ENCODE measurements at places on chromosomes 13 and 19.

DNA sequence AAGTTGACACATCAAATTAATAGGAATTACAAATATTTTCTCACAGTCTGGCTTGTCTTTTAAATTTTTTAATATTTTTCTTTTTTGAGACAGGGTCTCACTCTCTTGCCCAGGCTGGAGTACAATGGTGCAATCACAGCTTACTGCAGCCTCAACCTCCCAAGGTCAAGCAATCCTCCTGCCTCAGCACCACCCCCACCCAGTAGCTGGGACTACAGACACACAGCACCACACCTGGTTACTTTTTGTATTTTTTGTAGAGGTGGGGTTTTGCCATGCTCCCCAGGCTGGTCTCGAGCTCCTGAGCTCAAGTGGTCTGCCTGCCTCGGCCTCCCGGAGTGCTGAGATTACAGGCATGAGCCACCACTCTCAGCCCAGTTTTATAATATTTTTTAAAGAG, 72.0 kb downstream of the SPATA13 start:
- DNase-seq, result no peak

DNA sequence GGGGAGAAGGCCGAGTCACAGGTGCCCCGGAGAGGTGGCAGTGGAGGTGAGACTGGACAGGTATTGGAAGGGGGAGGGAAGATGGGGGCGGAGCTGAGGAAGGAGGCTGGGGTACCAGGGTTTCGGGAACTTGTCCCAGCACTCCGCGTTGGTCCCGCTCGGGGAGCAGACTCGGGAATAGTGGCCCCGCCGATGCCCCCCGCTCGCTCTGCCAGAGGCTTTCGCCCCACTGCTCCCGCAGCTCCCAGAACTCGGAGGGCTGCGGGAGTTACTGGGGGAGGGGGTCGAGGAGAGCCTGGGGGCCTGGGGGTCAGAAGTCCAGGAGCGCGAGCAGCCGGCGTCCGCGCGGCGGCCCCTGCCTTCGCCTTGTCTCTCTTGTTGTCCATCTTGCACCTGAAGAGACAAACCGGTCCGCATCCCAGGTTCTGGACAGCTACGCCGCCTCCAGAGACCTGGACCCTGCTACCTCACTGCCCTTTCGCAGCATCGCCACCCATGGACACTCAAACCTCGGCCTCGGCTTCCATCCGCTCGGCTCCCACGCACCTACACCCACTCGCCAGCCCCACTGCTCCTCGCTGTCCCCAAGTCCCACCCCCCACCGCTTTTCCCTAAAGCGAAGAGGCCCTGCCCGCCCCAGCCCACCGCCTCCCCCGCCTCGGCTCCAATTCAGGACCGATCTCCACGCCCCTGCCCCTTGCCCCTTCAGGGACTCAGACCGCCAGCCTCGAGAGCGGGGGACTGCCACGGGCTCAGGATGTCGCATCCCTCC, 700 bp downstream of the PRR36 start:
- no peak for DNase-seq

- DNase-seq, result no peak
These were observed 16.6 kb downstream of the GPR12 start for GRCh38 chr13:26743971-26744370.

DNA sequence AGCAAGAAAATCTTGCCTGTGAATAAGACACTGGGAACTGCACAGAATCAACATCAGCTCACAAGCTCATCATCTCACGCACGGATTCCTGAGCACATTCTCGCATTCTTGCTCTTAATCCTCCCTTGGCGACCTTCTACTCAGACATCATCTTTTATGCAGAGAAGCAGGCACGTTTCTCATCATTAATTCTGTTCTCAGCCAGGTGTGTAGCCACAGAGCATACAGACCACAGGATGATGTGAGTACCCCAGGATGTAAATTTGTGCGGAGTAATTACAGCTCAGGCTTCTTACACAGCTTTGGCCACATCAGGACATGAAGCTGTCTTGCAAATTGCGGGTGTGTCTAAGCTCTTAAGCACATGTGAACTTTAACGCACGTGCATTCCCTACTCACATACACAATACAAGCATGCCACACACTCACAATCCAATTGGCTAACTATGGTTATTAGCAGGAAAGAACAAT, 36.5 kb upstream of the SACS start:
- peak; percentile 96 for DNase-seq

DNA sequence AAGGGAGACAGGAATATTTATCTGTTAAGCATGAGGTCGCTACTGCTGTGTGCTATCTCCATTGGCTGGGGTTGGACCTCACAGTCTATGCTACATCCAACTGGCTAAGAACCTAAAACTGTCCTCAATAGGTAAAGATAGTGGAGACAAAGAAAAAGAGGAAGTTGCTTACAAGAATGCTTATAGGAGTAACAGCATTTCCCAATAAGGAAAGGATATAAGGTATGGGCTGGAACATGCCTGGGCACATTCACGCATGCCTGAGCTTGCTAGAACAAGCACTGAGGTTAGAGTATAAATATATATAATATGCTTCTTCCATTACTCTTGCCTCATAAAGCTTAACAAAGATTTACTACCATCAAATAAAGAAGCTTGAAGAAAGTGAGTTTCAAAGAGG, 47.9 kb upstream of the CEACAM21 start:
- DNase-seq, result no peak

DNA sequence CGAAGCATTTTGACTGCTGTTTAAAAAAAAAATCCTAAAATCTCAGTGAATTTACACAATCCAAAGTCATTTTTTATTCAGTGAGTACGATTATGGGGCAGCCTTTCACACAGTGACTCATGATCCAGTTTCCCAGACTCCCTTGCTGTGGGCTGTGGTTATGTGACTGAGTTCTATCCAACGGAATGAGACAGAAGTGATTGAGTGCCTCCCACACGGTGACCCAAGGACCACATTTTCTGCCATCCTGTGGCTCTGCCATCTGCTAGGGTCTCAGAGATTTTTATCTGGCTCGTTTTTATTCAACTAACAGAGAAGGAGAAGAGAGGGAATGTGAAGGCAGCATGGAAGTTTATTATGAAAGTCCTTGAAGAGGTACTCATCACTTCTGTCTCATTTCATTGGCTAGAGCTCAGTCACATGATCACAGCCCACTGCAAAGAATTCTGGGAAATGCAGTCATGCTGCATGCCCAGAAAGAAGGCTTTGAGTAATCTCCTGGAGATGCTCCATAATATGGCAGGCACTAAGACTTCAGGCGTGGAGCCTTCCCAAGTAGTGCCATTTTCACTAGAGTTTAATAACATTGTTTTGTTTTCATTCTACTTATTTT, 999.4 kb downstream of the UQCRFS1 start:
- no peak for DNase-seq

DNA sequence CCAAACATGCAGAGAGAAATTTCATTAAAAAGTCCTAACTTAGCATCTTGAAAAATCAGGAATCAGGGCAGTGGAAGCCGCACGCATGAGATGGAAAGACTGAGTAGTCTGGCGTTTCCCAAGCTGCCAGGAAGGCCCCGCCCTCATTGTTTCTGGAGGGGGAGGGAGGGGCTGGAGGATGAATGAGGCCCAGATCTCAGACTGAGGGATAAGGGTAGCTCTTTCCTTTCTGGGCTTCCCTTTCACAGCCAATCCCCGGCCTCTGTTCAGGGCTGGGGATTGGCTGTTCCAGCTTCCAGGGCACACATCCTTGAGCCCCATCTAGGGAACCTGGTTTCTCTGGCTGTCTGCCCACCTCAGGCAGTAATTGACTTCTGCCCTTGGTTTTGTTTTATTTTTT, 7.3 kb downstream of the C19orf53 start:
- DNase-seq, result peak; percentile 92

Data from fibroblast of upper back skin (primary cell).